NCI-H1417 (cell line): ENCODE measurements at places on chromosomes 1 and 21.

DNA sequence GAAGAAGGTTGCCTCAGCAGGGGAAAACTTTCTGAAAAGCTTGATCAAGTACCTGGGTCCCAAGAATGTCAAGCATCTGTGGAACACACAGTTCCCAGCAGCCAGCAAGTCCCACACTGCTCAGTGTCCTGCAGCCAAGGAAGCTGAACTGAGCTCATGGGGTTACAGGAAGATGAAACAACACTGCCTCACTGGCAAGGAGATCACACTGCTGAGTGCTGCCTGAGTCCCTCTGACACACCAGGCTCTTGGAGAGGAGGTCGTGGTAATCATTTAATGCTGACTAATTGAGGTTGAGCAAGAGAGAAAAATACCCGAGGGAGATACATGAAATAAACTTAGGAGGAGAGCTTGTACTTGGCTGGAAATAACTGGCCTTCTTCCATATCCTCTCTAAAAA lies 75.2 kb downstream of the MPZL1 start:
- DNase-seq = no peak

DNA sequence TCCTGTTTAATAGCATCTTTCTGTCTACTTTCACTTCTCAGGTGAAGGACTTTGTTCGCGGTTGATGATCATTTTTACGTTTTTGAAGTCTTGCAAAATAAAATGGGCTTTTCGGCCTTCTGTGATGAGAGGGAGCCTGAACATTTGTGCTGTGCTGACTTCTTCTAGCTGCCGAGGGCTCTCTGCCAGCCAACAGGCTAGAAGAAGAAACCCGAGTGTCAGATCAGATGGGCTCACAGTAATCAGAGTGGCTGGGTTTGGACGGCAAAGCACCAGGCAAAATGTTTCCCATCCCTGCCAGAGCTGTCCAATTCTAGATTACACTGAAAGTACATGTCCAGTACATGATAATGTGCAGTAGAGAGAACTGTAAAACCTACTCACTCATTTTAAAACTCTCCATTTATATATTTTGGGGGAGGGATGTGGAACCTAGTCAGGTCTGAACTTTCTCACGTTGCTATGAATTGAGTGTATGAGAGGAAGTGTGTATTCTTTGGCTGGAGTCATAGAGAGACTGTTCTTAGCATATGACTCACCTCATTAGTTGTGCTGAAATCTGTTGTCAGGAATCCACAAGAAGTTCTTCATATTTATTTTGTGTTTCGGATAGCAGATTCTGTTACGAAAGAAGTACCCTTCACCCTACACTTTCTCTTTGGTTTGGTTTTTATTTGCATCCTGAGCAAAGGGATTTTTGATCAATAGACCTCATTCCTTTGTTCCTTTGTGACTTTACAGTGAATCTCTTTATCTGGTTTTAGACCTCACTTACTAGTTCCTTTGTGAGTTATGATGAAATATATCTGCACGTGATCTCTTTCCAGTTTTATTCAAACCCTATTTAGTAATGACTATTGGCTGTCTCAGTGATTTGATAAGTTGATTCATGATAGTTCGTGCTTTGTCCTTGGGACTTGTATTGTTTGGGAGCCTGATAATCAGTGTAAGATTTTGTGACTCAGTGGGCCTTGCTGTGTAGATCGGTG lies 4.8 kb downstream of the ATP1A1 start:
- no peak for DNase-seq

DNA sequence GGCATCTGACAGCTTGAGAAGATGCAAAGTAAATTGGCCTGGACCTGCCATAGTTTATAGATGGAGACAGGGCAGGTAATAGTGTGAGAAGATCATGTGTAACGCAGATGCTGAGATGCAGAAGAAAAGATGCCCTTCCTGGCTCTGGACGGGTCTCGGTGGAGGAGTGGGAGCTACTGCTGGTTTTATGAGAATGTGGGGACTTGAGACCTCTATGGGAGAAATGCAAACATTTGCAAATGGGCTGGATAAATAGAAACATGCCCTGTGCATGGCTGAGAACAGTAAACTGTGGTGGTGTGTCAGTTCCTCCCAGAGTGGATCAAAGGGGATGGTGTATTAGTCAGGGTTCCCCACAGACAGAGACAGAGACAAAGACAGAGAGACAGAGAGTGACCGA lies 21.9 kb downstream of the UBASH3A start:
- no peak for DNase-seq

DNA sequence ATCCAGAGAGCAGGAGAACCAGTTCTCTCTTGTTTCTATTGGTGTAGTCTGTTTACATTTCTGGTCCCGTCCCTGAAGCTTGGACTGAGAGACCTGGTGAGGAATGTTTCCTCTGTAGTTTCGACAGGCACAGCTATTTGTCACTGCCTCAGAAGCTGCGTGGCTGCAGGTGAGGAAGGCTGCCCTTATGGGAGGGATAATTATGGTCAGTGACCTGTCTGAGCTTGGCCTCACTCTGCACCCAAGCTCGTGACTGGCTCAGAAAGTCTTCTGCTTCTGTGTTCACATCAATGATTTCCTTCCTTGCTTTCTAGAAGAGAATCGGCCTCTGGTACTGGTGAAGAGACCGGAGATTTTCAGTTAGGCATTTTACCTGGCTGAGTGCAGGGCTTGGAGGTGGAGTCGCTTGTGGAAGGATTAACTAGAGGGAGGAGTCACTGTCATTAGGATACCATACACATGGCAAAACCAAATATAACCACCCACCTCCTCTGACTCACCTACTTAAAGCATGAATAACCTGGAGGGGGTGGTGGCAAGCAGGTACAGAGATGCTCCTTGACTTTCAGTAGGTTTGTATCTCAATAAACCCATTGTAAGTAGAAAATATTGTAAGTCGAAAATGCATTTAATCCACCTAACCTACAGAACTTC lies 19.9 kb upstream of the WDR26 start:
- peak; percentile 47 for DNase-seq

DNA sequence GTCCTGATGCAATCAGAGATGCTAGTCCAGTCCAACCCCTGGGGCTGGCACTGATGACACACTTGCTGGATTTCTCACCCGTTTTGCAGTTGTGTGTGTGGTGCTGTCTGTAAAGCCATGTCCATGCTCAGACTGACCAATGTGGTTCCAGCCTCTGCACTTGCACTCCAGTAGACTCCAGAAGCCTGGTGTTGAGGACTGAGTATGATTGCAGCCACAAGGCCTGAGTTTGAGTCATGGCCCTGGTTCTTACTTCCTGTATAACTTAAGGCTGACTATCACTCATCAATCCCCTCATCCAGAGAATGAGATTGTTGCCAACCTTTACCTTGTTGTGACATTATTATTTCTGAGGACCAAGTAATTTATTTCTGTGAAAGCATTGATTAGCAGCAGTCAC lies 34.8 kb upstream of the IKBKE start:
- no peak for DNase-seq

- peak; percentile 93 for DNase-seq
These were observed at the start of gene GPBP1L1 for GRCh38 chr1:45686288-45687013. GPBP1L1 (minus strand) TSS chr1:45686533; CDS start chr1:45659087, 27,446 bp downstream.

DNA sequence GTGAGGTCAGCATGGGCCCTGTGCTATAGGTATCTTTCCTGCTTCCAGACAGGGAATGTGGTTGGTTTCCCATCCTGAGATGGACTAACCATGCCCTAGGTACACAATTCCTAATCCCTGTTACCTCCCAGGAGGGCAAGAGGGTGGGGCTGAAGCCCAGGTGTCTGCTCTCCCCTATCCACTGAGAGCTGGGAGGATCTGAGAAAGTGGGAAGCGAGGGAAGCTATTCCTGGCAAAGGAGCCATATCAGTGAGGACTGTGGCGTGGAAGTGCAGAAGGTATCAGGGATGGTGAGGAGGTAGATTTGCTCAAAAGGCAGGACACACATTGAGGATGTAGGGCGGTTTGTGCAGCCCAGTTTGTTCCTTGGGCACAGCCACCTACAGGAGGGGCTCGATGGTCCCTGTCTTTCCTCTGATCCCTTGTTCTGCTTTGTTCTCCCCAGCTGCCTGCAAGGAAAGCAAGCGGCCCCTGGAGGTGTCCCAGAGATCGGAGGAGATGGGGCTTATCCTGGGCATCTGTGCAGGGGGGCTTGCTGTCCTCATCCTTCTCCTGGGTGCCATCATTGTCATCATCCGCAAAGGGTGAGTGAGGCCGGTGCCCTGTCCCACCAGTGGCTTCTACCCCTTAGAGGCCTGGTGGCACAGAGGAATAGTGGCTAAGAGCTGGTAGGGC lies 48.1 kb downstream of the PTPRU start:
- DNase-seq = no peak

DNA sequence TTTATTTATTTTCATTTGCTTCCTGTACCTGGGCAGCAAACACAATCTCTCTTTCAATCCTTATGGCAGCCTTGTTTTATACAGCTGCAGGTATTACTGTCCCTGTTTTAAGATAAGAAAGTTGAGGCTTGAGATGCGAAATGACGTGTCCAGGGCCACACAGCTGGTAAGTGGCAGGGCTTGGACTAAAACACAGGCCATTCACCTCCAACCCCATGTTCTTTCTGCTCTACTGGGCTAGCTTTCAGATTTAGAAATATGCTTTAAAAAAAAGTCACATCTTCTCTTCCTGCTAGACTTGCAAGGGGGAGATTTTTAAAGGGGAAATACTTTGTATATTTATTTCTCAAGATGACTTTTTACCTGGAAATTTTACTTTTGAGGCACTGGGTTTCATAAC lies 62.8 kb downstream of the CNST start:
- DNase-seq = no peak

DNA sequence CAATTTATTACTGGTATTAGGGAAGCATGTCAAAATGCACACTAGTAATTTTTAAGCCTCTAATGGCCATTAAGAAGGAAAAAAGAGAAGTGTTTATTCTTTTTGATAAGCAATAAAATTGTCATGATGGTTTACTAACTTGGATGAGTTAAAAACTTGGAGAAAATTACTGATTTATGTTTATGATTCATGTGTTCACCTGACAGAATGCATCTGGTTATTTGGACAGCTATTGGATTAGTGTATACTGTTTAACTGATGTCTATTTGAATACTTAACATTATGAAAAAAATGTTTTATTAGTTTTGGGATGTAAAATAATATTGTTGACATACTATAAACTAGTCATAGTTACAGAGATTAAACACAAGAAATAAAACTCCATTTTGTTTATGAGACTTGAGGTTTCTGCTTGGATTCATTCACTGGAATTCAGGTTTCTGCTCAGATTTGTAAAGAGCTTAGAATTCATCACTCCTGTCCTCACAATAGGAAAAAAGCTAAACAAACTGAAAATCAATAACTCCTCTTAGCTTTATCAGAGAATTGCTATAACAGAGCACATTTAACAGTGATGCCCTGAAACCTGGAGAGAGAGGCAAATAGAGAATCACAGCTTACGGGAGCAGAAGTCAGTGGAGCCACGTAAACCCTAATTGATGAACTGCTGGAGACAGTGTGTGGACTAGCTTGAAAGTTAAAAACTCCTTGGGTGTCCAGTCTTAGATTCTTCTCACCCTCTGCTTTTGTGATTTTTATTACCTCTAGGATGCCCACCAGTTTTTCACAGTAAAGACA lies 56.7 kb downstream of the RALGPS2 start:
- DNase-seq = peak; percentile 54

DNA sequence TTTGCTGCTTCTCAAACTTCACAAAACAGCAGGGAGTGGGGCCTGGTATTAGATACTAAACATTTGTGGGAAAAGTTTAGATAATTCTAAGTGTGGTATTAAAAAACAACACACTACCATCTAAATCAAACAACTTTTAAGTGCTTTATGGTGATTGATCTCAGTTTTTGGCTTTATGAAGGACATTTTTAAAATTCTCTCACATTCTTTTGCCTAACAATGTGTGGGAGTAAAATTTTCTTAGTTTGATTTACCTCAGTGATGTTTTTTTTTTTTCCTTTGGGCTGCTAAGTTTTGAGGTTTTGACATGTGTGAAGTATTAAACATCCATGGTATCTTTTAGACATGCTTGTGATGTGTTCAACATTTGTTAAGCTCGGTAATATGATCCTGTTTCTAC lies 116.2 kb downstream of the DISP1 start:
- DNase-seq = no peak

GRCh38 chr1:201307231-201307630 lies 23.9 kb downstream of the PKP1 start:
- DNase-seq = no peak

GRCh38 chr21:29389136-29389535 lies 90.4 kb downstream of the BACH1 start:
- DNase-seq = no peak

DNA sequence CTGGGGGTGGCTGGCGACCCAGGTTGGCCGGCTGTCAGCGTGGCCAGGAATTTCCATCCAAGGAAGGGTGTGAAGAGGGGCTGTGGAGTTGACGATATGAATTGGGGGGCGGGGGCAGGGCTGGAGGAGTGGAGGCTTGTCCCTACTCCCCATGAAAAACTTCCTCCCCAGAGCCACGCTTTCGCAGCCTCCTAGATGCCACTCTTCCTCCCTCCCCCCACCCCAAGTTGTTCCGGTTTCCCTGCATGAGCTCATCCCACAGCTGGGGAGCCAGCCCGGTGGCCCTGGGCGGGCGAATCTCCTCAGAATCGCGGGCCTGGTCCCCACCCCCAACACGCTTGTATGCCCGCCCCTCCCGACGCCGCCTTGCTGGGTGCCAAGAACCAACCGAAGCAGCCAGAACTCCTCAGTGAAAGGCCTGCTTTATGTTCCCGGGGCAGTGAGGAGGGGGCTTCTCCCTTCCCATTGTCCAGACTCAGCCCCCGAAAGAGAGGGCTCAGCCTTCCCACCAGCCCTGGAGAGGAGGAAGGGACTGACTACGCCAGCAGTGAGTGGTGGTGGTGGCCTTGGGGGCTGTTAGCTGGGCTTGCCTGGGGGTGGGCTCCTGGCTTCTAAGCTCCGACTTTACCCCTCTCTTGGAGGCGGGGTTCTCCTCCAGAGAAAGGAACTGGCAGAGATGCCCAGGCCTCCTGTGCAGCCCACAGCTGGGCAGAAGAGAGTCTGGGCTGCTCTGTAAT lies 1.8 kb upstream of the CSMD2 start:
- DNase-seq = no peak

DNA sequence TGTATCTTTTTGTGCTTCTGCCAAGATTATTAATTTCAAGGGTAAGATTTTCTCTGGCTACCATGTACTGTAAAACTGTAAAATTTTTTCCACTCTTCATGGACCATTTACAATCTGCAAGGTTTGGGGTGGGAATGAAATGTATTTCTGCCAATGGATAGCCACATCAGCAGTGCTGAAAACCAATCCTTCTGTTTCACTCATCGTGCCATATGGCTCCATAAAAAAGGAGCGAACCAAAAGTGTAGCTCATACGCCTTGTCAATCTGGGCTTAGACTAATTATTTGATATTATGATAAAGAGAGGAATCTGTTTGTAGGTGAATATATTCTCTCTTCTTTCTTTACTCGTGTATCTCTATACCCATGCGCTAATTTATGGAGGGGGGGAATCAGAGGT lies 3.0 kb upstream of the SLC44A5 start:
- no peak for DNase-seq

- peak; percentile 70 for DNase-seq
These were observed 24.6 kb downstream of the ARHGEF19 start for GRCh38 chr1:16187748-16188401.
